ENCODE measurements at places on chromosomes 2 and 18.

GRCh38 chr2:216520112-216520511 lies 21.5 kb downstream of the RPL37A start:
- no peak for DNase-seq

- no peak for DNase-seq
Observed at GRCh38 chr2:133541376-133541775, 26.9 kb downstream of the NCKAP5 start.

GRCh38 chr2:191500884-191501560 lies 176.9 kb upstream of the NABP1 start:
- no peak for DNase-seq

DNA sequence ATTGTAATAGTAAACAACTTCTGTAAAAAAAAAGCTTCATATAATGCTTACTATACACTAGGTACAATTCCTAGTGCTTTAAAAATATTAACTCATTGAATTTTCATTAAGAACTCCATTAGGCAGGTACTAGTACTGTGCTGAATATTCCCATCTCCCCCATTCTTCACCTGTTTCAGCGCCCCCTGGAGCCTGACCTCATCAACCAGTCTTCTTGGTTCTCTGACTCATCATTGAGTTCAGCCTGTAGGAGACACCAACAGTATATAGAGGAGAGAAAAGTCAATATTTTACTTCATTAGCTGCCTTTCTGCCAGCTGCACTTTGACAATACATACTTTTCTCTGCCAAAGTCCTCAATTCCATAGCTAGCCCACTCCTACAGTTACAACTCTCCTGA lies 1009.9 kb upstream of the KLHL29 start:
- DNase-seq, result no peak

- DNase-seq, result no peak
Observed at GRCh38 chr18:32772581-32773381, at the start of gene KLHL14. KLHL14 (minus strand) TSS chr18:32773023; CDS start chr18:32770591, 2,432 bp downstream.

DNA sequence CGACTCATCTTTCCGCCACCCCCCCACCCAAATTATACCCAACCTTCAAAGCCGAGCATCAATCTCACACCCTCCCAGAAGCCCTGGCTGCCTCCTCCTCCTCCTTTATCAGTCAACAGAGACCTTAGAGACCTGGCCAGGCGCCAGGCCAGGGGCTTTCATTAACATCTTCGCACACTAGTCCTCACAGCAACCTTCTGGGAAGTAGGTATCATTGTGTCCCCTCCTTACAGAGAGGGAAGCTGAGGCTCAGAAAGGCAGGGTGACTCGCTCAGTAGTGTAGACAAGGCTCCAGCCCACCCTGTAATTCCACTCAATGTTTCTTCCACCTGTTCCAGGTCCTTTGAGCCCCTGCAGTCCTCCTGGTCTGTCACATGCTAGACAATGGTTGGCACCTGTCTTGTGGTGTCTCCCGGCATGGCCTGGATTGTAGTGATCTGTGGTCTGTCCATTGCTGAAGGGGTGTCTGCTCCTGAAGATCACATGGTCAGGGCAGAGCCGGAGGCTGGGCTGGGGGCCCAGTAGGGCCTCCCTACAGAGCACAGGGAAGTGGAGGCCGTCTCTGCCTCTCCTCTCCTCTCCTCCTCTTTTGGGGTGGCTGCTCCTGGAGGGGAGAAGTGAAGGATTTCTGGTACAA lies 36.0 kb downstream of the KLHL29 start:
- no peak for DNase-seq

DNA sequence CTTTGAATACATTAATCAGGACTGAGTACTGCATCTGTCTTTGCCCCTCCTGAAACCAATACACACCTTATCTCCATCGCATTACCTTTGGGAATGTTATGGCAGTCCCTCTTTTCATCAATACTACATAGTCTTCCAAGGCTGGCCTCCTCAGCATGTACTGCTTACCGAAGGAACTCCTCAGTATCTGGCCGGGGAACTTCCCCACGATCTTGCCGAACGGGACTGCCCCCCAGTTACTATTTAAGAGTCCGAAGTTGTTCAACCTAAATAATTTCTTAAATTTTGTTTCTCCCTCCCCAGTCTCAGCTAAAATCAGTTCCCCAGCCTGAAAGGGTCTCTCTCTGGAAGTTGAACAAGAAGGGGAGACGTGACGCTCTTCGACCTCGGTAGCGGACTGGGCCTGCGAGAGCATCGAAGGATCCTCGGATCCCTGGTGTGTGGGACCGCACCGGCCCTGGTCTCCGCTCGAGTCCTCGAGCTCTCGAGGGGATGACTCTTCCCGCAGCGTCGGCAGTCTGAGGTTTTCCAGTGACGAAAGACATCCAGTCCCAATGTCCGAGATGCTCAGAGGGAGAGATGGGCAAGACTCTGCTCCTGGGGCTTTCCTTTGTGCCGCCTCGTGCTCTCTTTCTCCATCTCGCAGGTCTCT lies 489 bp downstream of the TRMT61B start:
- DNase-seq, result peak; percentile 5

GRCh38 chr2:233462826-233463470 lies 103.6 kb downstream of the USP40 start:
- no peak for DNase-seq

DNA sequence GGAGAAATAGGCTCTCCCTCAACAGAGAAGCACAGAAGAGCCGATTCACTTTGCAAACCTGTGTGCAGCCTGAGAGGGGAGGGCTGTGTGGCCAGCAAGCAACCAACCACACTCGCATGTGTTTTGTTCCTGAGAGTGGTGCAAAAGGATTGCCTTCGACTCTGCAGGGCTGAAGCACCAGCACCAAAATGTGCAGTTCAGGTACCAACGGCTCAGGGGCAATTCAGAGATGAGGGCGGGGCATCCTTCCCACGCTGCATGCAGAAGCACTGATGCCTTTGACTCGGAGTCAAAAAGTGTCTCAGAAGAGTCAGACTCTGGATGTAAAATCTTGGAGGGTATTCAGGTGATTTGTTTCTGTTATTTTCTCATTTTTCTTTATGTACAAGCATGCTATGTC lies 55.5 kb downstream of the DCDC2C start:
- DNase-seq, result no peak

- no peak for DNase-seq
Observed at GRCh38 chr2:137206069-137206468, 440.7 kb downstream of the THSD7B start.

DNA sequence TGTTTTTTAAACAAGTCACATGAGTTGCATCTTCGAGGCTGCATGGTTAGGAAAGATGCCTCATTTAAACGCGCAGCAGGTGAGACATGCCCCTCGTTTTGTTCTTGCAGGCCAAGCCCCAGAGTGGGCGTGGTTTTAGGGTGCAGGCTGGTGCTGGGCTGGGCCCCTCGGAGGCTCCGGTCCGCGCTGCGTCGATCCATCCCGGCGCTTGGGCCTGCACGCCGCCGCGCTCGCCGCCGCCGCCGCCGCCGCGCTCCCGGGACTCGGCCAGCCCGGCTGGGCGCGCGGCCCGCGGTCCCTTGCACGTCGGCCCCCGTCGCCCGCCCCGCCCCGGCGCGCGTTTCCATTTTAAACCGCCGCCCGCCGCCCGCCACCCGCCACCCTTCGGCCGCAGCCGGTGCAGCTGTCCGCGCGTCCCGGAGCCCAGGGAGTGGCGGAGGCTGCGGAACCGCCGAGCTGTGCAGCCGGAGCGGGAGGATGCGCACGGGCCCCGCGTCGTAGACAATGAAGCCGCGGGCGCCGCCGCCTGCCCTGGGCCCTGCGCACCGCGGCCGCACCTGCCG lies 175.5 kb downstream of the AGAP1 start:
- DNase-seq, result no peak

DNA sequence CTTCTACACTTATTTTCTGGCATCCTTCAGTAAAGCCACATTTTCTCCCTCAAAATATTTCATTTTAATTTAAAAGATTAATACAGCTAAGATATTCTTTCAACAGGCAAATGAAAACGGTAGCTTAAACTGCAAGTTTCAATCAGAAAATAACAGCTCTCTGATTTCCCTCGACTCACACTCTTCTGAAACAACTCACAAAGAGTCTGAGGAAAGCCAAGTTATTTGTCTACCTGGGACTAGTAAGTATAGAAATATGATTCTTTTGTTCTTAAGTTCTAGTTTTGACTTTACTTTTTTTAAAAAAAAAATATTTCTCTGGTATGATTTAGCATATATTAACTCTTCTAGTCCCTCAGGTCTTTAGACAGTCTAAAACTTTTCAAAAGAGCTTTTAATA lies 27.2 kb downstream of the CEP192 start:
- no peak for DNase-seq

DNA sequence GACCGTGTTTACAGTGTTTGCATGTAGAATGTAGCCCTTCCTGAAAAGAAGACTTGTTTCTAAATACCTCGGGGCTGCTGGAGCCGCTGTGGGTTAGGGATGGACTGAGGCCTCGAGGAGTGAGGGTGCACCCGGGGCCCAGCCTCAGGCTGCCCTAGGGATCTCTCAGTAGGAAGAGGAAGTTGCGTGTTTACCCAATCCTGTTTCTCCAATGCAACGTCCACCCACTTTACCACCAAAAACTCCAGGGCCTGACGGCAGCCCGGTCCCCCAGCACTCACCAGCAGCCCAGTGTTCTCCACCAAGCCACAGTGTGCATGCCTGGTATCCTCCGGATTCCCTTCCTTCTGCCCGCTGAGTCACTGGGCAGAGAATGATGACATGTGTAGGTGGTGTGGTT lies 255.8 kb downstream of the GLI2 start:
- DNase-seq, result no peak

GRCh38 chr2:218805627-218806026 lies 23.7 kb downstream of the CYP27A1 start:
- no peak for DNase-seq

GRCh38 chr2:218557941-218558340 lies 10.2 kb downstream of the USP37 start:
- no peak for DNase-seq

DNA sequence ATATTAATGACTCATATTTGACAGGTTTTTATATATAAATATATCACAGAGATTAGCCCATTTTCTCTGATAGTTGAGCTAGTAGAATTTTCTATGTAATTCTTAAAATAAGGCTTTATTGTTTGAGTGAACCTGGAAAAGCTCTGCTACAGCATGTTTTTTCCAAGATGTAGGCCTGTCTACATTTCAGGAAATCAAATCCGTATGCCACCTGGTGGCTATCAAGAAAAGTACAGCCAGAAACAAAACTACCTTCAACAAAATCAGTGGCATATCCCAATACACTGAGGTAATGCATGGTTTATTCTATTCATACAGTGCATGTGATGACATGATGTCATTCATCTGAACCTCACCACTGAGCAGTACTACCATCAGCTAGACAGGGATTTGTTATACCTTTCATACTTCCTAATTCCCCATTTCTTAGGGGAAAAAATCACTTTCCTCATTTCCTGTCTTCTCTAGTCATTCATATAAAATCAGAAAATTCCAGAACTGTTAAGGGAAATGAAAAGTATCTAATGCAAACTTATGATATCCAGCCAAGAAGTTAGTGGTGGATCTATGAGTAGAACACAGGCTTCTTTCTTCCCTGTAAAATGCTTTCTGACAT lies 310.4 kb upstream of the SYT4 start:
- no peak for DNase-seq

DNA sequence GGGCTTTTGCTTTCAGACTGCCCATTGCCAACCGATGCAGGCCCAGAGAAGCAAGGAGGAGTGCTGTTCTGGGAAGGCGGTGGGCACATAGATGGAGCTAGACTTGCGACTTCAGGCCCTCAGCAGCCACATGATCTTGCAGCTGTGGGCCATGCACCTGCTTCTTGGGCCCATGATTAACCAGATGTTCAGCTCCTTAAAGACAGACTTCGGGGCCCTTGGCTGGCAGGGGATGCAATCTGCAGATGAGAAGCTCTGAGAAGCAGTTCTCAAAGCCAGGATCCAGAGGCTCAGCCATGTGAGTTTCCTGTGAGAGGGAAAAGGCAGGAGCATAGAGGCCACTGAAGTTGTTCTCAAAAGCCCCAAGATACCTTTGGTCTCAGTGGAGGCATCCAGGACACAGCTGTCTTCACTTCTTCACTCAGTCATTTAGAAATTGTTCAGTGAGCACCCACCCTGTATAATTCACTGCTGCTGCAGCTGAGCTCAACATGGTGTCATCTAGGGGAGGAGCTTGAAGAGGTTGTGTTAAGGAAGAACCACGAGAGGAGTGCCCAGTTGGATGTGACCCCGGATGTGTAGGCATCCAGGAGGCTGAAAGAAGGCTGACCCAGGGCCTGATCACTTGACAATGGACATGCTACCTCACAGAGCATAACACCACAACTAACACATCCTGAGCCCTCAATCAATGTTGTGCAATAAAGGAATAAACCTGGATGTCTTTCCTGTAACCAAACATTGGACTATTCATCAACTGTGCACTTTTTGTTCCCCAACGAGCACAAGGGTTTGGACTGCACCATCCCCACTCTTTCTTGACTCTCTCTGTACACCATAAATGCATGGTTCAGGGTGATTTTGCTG lies 44.7 kb upstream of the TMEM200C start:
- no peak for DNase-seq

DNA sequence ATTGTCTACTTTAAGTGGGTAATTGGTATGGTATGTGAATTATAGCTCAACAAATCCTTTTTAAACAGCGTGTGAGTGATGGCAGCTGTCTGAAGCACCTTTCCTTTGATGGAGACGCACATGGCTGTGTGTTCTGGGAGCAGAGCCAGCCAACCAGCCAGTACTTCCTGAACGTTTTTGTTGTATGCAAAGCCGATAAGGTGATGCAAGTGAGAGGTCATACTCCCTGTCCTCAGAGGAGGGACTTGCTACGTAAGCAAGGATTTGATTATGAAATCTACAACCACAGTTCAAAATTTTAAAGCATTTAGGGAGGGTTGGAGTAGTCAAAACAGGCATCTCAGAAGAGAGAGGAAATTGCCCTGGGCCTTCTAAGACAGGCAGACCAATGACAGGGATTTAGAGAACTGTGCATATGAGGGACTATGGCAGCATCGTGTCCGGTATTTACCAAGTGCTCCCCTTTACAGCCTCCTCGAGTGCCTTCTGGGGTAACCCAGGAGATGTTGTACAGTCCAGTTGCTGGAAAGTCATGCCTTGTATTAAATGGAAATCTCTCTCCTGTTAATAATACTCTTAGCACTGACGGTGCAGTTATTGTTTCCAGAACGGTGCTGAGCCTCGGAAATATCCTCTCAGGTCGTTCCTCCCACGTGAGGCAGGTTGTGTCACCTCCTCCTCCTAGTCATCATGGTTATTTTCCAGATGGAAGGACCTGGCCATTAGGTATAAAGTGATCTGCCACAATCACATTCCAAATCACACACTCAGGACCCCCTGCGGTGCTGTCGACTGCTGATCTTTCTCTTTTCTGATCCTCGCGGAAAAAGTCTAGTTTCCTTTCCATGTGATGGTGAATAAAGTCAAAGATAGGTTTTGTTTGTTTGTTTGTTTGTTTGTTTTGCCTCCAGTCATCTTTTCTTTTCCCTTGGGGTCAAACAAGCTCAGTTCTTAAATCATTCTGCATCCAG lies 28.4 kb downstream of the ARHGEF4 start:
- DNase-seq, result no peak

DNA sequence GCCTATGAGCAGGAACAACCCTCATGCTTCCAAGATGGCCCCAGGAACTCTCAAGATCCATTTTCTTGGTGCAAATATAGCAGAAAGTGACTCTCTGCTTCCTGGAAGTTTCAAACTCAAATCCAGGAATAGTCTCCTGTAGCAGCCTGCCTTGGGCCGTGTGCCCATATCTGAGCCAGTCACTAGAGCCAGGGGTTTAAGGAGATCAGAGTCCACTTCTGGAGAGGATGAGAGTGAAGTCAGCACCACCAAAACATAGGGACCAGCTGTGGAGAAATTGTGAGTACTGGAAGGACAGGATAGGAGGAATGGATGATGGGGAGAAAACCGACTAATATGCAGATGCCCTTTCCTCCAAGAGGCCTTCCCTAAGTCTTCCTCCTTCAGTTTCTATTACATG lies 33.2 kb downstream of the PSD4 start:
- DNase-seq, result no peak

GRCh38 chr2:25215948-25216679 lies 47.7 kb upstream of the POMC start:
- peak; percentile 75 for DNase-seq

Data from memory B cell (primary cell).